ENCODE measurements at places on chromosomes 7 and 10.

DNA sequence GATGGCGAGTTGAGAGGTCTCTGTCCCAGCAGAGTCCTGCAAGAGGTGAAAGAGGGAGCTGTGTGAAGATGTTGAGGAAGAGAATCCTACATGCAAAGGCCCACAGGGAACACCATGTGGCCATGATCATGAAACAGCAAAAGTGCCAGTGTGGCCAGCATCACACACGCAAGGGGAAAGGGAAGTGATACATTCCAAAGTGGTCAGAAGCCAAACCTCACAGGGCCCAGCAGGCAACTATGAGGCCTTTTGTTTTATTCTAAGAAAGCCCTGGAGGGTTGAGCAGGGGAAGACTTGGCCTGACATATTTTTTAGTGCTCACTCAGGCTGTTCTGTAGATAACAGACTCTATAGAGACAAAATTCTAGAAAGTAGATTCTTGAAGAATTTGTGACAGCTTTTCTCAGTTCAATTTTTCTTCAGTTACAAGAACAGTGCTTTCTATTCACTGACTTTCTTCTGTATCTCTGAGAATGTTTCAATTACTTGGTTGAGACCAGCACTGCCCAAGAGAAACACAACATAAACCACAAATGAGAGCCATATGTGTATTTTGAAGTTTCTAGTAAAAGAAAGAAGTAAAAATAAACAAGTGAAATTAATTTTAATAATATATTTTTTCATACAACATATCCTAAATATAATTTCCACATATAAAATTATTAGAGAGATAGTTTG is 82.3 kb downstream of the HTR7 start:
- DNase-seq, result no peak

- peak; percentile 35 for DNase-seq
These were observed 447.6 kb upstream of the NPVF start for GRCh38 chr7:25675789-25676474.

DNA sequence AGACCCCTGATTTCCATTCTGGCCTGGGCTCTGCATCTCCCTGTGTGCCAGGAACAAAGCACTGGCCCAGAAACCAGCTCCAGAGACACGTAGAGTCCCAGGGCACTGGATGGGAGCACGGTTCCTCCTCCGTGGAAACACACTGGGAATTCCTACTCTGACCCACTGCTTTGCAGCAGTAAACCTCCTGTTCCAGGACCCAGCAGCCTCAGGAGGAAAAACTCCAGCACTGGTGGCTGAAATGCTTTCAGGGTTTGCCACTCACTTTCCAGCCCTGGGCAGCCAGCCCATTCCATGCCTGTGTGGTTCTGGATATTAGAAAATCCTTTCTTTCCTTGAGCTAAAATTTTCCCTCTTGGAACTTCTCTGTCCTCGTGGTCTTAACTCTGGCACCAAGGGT is 58.0 kb downstream of the FAM171A1 start:
- no peak for DNase-seq

DNA sequence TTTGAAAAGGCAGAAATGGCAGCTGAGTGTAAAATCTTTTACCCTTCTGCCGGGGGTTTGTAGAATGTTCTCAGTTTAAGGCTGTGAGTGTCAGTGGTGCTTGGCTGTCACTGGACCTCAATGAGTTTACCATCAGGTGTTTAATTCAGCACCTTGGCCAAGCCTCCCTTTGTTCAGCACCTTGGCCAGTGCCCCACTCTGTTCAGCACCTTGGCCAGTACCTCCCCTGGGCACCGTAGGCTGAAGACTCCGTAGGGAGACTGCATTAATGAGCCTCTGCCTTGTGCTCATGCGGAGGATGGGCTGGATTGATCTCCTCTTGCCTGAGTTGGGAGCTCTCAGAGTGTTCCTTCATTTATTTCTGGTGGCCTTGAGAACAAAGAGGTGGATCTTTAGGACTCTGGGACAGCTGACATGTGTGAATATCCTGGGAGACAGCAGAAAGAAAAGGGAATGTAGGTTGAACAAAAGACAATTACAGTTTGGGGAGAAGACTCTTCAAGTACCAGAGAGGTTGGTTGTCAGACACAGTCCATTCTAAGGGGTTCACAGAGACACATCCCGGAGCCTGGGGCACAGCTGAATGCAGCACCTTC is 1.6 kb downstream of the FAM24A start:
- no peak for DNase-seq

DNA sequence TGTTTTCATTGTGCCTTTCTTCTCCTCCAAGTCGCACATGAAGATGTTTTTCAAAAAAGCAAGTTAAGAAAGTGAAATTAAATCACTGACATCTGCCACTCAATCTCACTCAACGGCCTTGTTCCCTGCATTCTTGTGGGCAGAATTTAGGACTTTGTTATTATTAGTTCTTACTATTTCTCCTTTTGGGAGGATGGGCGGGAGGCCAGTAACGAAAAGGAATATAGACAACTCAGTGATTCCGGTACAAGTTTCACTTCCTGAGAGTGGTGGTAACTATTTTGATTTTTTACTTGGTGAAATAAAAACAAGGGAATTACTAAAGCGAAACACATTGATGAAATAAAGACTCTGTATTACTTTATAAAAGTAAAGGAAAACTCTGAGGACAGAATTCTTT is 231.9 kb upstream of the HABP2 start:
- DNase-seq, result no peak

- DNase-seq, result no peak
These were observed 30.1 kb upstream of the CTBP2 start for GRCh38 chr10:125190414-125190813.

GRCh38 chr7:138396251-138397070 is 63.6 kb upstream of the TRIM24 start:
- peak; percentile 32 for DNase-seq

GRCh38 chr7:130894146-130894908 is 160.3 kb upstream of the KLF14 start:
- no peak for DNase-seq

DNA sequence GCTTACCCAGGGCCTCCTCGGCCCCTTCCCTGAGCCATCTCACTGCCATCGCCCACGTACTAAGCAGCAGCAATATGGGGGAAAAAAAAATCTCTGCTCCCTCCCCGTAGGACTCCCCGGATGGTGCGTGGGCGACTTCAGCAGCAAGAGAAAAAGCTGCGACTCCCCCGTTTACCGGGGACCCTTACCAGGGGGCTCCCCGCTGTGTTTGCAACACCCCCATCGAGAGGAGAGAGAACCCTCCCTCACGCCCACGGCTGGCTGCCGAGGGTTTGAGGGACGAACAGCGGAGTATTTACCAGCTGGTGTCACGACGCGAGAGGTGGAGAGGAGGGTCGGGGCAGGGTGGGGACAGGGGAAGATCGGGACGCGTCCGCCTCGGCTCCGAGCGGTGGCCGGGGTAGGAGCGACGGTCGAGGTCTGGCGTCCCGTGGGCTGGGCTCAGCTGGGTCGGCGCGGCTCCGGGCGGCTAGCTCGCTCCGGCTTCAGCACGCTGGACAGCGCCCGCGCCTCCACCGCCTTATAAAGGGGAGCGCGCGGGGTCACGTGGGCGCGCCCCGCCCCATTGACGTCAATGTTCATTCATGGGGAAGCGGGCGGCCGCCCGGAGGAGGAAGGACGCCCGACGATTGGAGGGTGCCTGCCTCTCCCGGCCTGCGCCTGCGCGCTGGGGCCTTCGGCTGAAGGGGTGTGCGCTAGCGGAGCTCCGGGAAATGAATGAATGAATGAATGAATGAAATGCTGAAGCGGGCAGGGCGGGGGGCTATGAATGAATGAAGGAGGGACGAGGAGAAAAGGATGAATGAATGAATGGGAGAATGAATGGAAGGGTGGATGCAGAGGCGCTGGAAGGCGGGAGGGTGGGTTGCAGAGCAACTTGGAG is at the start of gene VGF:
VGF (minus strand) TSS at position 495 of the 883 bp plus-strand sequence. CDS start 726 bp downstream, outside the sequence.
- DNase-seq, result peak; percentile 98

- DNase-seq, result no peak
These were observed 30.7 kb downstream of the TECTB start for GRCh38 chr10:112313911-112314310.

GRCh38 chr7:4103352-4104091 is 578.6 kb upstream of the FOXK1 start:
- no peak for DNase-seq

GRCh38 chr7:141785706-141786552 is 4.1 kb upstream of the TAS2R5 start:
- DNase-seq, result peak; percentile 37

DNA sequence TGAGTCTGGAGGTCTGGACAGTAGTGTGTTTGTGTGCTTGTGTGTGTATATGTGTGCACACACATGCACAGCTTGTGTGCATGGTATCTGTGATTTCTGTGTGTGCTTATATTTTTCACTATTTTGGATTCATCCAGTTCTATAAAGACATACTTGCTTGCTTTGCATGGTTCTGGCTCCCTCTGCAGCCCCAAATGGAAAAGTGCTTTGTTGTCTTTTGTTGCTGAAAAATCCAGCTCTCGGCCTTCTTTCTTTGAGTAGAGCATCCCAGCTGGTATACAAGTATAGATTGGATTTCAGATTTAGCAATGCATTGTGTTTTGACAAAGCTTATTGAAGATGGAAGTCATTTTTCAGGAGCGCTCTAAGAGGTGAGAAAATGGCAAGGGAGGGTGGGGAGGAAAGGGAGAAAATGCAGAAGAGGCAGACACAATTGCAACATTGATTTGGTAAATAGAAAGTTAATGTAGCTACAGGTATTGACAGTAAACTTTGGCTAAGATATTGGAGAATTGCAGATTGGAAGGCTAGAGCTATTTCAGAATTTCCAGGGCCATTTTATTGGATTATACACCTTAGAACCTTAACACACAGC is 333.9 kb downstream of the AUTS2 start:
- peak; percentile 63 for DNase-seq

DNA sequence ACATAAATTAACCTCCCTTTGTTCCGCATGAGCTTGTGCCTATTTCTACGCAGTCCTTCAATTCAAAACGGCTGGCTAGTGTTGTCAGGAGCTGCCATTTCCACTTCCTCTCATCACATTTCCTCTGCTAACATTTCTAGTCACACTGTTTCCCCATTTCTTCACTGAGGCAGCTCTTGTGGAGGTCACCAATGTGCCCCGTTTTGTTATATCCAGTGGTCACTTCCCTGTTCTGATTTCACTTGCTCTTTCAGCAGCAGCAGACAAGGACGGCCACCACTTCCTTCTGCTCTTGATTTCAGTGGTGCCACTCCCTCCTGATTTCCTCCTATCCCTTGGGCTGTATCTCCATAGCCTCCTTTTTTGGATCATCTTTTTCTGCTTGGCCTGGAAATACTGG is 64.8 kb upstream of the SEC61G start:
- DNase-seq, result no peak

- DNase-seq, result no peak
These were observed 89.0 kb upstream of the PRPS1L1 start for GRCh38 chr7:18116661-18117060.

DNA sequence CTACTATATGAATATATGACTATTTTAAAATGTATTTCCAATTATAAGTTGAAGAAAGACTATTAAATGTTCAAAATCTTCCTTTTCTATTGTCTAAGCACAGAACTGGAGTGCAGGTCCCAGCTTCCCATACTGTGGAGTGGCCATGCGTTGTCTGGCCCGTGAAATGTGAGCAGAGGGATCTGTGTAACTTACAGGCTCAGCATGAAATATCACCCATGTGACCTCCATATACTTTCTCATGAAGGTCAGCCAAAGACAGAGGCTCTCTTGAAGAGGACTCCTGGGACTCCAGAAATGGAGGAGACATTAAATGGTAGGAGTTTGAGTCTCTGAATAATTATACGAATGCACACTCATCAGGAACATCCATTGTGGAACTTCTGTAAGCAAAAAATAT is 92.4 kb upstream of the CAV2 start:
- no peak for DNase-seq

GRCh38 chr10:11830836-11831519 is 7.8 kb downstream of the PROSER2 start:
- no peak for DNase-seq

GRCh38 chr10:123669886-123670285 is 3.7 kb downstream of the GPR26 start:
- DNase-seq, result no peak

- DNase-seq, result no peak
These were observed 978 bp downstream of the OGDH start for GRCh38 chr7:44607141-44608068.

DNA sequence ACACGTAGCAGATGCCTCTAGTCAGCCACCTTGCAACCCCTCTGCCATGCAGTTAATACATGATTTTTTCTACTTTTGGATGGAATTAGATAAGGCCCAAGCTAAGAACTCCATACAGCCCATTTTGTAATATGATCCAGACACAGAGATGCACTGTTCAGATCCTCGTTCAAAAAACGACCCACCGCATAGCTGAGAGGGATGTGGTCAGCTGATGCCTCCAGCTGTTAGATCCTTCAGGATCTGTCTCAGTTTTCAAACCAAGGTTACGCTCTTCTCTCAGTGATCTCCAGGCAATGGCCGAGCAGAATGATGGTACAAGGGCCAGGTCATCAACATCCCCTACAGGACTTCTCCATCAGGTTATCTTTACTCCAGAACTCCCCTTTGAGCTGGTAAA is 881.7 kb upstream of the C7orf33 start:
- no peak for DNase-seq

- DNase-seq, result no peak
These were observed 7.6 kb downstream of the PRXL2A start for GRCh38 chr10:80415734-80416478.

DNA sequence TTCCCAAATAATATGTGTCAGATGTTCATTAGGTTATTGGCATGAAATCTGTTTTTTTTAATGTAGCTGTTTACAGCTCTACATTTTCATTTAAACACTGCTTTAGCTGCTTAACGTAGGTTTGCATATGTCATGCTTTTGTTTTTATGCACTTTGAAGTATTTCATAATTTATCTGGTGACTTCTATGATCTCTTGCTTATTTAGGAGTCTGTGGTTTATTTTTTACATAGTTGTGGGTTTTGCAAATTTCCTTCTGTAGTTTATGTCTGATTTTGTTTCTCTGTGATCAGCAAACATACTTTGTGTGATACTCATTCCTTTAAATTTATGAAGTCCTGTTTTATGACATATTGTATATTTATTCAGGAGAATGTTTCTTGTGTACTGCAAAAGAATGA is 606.5 kb upstream of the PFKP start:
- no peak for DNase-seq

GRCh38 chr7:47730142-47730541 is 148.2 kb upstream of the TNS3 start:
- no peak for DNase-seq

GRCh38 chr10:29532256-29532878 is 102.4 kb downstream of the SVIL start:
- DNase-seq, result no peak

Measured in NCI-H1417 (cell line).